HEK293T (cell line): ENCODE measurements at places on chromosomes 2 and 18.

- no peak for DNase-seq
These were observed 21.9 kb downstream of the FAM124B start for GRCh38 chr2:224379986-224380385.

GRCh38 chr18:28657961-28658360 is 481.0 kb upstream of the CDH2 start:
- no peak for DNase-seq

DNA sequence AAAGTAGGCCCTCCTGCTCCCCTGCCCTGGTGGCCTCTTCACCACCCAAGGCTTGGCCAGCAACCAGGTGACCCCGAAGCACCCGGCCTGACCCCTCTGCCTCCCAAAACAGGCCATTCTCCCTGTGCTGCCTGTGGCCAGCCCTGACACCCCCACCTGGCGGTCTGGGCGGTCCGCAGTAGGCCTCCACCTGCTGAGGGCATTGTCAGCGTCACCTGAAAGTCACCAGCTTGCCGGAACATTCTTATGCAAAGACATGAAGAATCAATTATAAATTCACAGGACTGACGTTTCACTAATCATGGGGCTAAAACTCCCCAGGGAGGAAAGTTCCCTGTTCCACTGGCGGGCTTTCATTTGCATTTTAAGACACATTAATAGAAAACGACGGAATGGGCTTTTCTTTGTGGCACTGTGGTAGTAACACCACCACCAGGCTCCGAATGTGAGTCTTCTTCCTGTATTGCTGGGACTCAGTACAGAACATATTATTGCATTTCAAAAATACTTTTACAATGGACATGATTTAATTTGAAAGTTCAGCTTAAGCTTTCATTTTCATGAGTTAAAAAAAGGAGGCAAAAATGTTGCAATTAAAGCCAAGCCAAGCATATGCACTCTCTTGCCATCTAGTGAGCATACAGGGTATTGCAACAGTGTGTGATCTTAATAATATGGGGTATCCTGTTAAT is 57.4 kb downstream of the ADI1 start:
- peak; percentile 44 for DNase-seq

- no peak for DNase-seq
These were observed 4.7 kb downstream of the EFEMP1 start for GRCh38 chr2:55918856-55919255.

GRCh38 chr2:141137122-141137693 is 993.6 kb downstream of the LRP1B start:
- DNase-seq: no peak

DNA sequence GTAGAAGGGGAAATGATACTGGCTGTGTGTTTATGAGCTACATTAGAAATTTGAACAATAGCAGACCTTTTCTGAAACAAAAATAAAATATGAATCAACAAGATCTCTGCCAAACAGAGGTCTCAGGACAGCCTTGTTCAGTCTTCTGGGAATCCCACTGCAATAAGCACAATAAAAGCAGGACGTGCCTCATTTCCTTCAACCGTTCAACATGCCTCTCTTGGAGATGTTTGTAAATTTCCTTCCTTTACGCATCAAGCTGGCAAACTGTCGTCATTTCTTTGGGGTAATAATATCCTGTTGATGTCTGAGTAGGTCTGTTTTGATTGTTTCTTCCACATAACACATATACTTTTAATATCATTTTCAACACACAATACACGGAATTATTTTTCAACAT is 77.2 kb downstream of the TCF4 start:
- no peak for DNase-seq

DNA sequence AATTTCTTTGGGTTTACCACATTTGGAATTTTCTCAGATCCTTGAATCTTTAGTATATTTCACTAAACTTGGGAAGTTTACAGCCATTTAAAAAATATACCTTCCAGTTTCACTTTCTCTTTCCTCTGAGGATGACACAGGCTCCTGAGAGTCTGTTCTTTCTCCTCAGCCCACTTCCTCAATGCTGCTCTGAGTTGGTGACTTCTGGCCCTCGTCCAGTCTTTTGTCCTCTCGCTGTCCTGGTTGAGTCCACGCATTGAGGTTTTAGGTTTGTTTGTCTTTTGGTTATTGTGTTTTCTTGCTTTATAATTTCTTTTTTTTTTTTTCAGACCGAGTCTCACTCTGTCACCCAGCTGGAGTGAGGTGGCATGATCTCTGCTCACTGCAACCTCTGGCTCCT is 40.7 kb upstream of the GALR1 start:
- DNase-seq: no peak

- no peak for DNase-seq
These were observed 40.1 kb upstream of the TAF1B start for GRCh38 chr2:9803023-9803805.

DNA sequence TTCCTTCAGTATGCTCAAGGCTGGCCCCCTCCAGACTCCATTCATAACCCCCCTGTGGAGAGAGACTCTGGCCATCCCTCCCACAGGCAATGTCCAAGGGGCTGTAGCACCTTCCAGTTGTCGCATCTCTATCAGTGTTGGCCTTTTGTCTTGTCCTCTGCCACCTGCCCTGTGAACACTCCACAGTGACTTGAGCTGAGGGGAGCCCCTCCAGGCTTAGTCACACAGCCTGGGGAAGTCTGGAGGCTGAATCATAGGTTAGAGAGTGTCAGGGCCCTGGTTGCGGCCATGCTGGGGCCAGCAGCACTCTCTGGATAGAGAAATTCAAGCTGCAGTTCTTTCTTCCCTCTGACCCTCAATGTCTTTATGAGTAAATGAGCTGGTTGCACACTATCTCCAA is 64.7 kb downstream of the GYPC start:
- no peak for DNase-seq

DNA sequence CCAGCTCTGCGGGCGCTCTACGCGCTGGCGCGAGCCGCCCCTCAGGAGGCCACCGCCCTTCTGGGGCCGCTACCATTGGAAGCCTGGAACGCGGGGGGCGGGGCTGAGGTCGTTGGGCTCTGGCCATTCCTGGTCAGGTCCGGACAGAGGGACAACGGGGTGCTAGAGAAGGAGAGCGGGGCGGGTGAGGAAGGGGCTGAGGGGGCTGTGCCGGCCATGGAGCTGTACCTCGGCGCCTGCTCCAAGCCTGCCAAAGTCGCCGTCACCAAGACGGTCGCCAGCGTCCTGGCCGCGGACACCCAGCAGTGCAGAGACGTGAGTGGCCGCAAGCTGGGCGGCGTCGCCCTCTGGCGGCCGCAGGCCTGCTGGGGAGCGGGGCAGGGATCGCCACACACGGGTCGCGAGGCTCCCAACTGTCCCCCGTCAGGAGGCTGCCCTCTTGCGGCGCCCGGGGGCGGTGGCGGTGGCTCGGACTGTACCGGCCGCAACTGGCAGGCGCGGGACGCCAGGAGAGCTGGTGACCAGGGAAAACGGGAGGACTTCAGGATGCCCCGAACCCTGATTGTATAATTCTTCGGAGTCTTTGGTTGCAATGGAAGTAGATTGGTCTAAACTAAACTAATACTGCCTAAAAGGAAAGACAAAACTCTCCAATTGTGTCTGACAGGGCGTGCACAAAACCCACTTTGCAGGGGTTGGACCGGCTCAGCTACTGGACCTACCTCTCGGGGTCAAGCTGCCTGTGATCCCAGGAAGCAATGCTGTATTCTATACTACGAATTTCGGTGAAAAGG is at the start of gene FSIP2:
TSS of gene FSIP2 (plus strand) at position 126 of the 794 bp plus-strand sequence. CDS start at position 217, 91 bp downstream.
- peak; percentile 87 for DNase-seq

DNA sequence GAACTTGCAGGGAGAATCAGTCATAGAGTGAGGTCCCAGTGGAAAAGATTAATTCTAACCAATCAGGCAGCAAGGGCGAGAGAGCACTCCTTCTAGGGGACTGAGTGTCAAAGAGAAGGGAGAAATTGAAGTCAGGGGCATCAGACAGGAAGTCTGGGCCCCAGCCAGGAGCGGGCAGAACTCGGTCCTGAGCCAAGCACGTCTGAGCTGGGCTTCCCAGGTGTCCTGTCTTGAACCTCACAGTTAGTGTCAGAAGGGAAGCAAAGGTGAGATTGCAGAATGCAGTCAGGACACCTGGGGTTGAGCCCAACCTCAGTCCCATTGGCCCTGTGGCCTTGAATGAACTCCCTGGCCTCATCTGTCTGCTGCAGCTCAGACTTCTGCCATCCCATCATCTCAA is 220.9 kb downstream of the SMAD2 start:
- no peak for DNase-seq

- no peak for DNase-seq
These were observed 174.2 kb upstream of the CDH19 start for GRCh38 chr18:66778048-66778447.

DNA sequence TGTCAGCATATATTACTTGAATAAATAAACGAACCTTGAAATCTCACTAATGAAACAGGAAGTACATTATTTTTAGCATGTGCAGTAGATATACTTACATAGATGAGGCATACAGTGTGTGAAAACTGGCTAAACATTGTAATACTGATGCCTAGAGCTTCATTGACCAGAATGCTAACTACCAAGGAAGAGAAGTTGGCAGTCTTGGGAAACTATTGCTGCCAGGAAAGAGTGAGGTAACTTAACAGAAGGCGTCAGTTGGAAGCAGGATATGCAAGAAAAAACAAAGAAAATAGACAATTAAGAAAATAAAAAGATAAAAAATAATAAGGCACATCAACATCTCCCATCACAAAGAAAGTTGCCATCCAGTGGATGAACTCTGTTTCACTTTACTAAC is 963.0 kb downstream of the TDRD15 start:
- no peak for DNase-seq

DNA sequence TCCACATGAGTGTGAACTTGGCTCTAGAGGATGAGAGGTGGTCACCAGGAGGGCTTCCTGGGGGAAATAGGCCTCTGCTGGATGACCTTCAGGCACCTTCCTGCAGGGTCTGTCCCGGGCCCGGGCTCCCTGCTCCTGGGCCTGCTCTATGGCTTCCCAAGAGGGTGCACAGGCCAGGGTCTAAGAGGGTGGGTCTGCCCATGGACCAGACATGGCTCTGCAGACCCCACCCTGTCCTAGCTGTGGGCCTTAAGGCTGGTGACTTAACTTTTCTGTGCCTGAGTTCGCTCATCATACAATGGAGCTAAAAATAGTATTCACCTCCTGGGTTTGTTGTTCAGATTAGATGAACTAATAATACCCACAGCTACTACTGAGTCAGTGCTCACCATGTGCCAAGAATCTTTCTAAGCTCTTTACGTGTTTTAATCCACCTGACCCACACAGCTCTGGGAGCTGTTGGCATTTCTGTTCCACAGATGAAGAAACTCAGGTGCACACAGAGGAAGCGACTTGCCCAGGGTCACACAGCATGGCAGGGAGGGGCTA is 14.4 kb downstream of the INHBB start:
- DNase-seq: no peak

- no peak for DNase-seq
These were observed 320.1 kb downstream of the OSR1 start for GRCh38 chr2:19038071-19039015.

- no peak for DNase-seq
These were observed 79.5 kb downstream of the EPB41L3 start for GRCh38 chr18:5464251-5464650.

DNA sequence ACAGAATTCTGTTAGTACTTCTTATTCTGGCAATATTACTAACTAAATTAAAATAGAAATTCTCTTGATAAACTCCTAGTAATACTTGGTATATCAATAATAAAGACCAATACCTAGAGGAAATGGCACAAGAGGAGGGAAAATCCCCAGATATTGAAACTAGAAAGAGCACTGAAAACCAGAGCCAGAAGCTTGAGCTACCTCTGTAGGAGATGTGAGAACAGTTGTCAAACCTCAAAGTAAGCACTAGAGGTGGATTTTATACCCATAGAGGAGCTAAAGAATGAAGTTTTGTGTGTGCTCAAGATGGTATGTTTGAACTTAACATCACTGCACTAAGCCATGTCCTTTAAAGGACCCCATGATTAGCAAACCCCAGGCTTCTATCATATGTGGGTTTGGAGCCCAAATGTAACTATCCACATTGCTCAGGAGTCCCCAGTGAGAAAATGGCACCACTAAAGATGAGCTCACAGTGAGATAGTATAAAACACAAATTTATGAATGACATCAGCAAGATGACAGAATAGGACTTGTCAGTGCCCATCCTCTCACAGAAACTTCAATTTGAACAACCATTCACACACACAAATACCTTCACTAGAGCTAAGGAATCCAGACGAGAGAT is 122.1 kb downstream of the PKP4 start:
- DNase-seq: no peak

GRCh38 chr2:203328760-203329540 is 756 bp downstream of the ABI2 start:
- peak; percentile 52 for DNase-seq

DNA sequence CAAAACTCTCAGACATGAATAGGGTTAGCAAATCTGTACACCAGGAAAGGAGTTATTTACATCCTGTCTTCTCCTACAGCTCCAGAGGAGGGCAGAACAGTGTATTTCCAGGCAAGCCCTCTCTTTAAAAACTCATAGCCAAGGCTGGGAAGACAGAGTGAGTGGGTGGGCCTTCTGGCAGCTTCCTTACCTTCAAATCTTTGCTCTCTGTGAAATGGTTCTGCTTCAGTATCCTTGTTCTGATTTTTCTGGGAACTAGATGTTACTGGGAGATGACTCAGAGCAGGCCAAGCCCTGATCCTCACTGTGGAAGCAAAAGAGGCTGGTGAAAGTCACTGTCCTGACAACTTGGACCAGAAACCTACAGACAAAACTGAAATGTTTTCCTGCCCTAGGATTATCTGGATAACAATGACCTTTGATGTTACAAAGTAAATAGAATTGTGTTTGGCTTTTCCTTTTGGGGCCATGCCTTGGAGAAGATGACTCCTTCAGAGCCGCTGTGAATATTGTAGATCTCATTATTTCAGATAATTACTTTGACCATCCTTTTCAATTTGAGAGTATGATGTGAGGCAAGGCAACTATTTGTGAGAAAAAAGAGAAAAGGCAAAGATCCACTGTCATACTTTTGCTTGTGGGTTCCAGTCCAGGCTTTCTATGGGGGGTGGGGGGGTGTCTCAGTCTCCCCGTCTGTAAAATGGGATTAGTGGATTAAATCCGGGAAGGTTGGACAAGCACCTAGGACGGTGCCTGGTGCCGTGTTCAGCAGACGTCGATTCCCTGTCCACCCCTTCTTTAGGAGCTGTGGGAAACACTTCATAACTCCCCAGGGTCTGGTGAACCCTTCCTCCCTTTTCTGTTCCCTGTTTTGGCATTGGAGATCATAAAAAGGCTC is 644 bp upstream of the QPCT start:
- DNase-seq: peak; percentile 58

DNA sequence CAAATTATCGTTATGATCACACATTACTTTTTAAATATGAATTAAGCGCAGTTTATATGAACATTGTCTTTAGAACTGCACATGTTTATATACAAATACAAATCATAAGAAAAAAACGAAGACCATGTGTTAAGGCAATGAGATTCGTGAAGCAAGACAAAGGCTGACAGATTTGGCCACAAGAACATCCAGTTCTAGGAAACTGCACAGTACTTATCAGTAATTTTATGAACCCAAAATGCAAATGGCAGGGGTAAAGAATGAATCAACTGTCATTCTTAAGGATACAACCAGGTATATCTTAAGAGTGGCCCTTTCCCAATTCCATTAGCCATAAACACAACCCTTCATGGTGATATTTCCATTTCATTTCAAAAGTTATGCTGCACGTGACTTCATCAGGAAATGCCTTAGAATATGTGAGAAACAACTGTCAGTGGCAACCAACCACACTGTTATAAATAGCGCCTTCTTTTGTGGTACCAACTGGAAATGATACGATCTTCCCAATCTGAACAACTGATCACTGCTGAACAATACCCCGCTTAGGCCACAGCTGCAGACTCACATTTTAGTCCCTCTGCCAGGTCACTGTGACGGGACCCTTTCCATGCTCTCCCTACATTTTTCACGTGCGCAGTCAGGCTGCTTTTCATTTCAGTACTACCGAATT is 144.9 kb downstream of the L3MBTL4 start:
- DNase-seq: no peak

GRCh38 chr18:54947091-54947490 is 12.2 kb downstream of the CCDC68 start:
- no peak for DNase-seq
